Activated CD4-positive, alpha-beta T cell treated with anti-CD3 and anti-CD28 coated beads, Interleukin-2, Interleukin-6, amounts not matched to agents 100 ng/mL and 50 ng/mL, durations not matched to agents 16 hours and 8 hours (primary cell): ENCODE measurements at places on chromosomes 3 and 15.
A peak's percentile ranks its signal among the peaks of the same experiment; 100 is the strongest.

- DNase-seq = no peak
Observed at GRCh38 chr15:89905846-89906378, 6.8 kb downstream of the ARPIN start.

- DNase-seq = no peak
Observed at GRCh38 chr3:61730056-61730455, 168.7 kb downstream of the PTPRG start.

DNA sequence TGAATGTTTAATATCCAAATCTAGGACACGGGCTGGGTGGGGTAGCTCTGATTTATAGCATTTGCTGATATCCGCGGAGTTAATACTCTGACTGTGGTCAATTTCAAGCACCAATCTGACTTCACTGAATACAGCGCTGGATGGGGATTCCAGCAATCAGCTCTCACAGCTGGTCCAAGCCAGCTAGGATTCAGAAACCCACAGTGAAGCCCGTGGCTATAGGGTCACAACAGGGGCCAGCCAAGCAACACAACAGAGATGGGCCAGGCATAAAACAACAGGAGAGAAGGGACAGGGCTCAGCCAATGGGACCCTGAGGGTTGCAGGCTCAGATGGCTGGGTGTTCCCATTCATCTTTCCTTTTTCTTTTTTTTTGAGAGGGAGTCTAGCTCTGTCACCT is 5.4 kb upstream of the LMAN1L start:
- no peak for DNase-seq

- no peak for DNase-seq
Observed at GRCh38 chr3:2976796-2977195, 133.4 kb downstream of the IL5RA start.

GRCh38 chr3:36597422-36597821 is 166.9 kb downstream of the DCLK3 start:
- DNase-seq = peak; percentile 21

DNA sequence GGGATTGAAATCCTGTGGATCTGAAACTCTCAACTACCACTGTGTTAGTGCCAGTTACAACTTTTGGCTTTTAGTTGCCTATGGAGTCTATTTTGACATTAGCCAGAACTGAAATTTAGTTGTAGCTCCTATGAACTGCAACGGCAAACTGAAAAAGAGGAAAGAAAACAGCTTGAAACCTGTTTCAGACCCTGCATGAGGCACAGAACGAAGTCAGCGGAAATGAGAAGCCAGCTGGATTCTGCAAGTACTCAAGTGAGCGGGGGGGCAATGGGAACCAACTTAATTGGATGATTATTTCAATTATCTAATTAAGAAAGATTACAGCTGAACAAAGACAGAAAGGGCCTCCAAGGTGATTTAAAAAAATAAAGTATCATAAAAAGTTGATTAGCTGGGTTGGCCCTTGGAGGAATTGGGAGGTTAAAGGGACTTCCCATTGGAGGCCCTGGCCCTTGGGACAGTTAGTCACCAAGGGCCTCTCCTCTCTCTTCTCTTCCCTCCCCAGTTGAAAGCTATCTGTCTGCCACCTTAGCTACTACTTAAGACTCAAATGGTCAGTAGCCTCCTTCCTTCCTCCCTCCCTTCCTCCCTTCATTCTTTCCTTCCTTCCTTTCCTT is 352.1 kb downstream of the SHQ1 start:
- DNase-seq = no peak

GRCh38 chr15:74367296-74367854 is at the start of gene CYP11A1:
Gene CYP11A1, minus strand, starts transcription at chr15:74367646. Its CDS starts 61 bp downstream, at chr15:74367585.
- no peak for DNase-seq

GRCh38 chr3:75218577-75218976 is 445.6 kb upstream of the FRG2C start:
- no peak for DNase-seq

DNA sequence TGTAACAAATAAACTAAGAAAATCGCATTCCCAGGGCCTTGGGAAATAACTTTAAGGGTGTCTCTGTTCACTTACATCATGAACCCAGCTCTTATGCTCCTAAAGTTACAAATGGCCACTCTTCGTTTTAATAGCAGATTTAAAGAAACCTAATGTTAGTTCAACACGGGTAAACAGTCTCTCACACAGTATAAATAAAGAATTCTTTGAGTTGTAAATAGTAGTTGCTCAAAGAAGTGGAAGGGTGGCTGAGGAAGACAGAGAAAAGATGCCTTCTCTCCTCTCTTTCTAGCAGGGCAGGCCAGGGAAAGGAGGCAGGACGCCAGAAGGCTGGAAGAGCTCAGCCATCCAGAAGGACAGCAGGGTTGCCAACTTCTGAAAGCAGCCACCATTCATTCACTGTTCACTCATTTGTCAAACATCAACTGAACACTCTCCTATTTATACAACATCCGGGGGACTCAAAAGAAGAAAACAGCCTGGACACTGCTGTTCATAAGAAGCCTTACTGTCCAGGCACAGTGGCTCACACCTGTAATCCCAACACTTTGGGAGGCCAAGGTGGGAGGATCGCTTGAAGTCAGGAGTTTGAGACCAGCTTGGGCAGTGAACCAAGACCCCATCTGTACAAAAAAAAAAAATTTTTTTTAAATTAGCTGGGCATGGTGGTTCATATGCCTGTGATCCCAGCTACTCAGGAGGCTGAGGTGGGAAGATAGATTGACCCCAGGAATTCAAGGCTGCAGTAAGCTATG is 47.3 kb downstream of the WWTR1 start:
- DNase-seq = no peak

DNA sequence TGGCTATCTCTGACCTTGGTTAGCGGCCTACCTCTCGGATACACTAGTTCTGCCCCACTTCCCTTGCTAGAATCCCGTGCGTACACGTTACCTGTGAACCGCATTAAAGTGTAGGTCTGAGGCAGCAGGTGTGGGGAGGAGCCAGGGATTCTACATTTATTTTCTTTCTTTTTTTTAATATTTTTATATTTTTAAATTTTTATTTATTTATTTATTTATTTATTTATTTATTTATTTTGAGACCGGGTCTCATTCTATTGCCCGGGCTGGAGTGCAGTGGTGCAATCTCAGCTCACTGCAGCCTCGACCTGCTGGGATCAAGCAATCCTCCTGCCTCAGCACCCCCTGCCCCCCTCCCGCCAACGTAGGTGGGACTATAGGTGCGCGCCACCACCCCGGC is 60.9 kb upstream of the NR2E3 start:
- no peak for DNase-seq

- no peak for DNase-seq
Observed at GRCh38 chr3:8900869-8901268, 62.4 kb downstream of the RAD18 start.

DNA sequence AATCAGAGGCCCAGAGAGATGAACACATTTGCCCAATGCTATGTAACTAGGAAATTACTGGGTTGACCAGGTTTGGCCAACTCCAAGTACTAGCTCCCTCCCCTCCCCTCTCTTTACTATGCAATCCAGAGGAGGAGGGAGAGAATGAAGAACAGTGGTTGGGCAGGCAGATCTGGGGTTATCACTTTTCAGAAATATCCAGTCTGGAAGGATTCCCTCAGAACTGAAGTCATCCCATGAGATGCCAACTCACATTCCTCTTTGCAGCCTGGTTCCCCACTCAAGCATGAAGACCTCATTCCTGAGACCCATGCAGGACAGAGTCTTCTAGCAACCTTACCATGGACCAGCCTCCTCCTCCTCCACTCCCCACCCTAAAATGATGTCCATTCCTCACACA is 201.1 kb downstream of the TLE3 start:
- no peak for DNase-seq

DNA sequence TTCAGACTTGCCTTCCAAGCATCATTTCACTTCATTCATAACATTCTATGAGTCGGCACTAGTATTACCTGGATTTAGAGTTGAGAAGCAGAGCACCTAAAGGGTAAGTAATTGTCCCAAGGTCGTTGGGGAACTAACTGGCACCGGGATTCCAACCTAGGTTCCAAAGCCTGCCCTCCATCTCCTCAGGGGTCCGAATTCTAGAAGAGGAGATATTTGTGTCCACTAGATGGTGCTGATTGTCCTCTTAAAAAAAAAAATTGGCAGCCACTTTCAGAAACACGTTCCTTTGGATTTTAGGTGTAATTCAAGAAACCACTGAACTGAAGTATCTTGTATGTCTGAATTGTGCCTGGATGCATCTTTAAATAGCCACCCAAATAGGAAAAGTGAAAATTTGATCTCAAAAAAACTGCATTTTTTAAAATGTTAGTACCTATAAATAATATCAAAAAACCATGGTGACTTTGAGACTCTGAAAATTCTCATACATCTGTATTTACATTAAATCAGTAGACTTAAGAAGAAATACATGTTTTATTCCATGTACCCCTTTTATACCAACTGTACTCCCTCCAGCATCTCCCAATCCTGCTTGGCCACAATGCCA is 3.9 kb upstream of the FSIP1 start:
- DNase-seq = peak; percentile 46

GRCh38 chr3:73298243-73299183 is 237.1 kb downstream of the EBLN2 start:
- DNase-seq = no peak

DNA sequence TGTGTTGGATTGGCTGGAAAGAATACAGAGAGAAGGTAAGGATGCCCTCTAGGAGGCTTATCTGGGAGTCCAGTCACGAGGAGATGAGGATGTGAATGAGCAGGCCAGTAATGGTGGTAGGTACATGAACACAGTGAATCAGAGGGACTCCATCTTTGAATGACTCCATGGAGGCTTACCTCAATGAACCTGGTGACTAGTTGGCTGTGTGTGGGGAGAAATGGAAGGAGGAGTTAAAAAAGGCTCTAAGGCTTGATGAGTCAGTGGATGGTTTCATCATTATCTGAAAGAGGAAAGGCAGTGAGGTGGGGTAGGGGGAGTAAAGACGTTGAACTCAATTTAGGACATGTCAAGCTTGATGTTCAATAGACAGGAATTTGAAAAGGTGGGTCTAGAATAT is 61.1 kb downstream of the KCNAB1 start:
- no peak for DNase-seq

GRCh38 chr3:111864821-111865656 is 6.0 kb downstream of the PHLDB2 start:
- DNase-seq = no peak

DNA sequence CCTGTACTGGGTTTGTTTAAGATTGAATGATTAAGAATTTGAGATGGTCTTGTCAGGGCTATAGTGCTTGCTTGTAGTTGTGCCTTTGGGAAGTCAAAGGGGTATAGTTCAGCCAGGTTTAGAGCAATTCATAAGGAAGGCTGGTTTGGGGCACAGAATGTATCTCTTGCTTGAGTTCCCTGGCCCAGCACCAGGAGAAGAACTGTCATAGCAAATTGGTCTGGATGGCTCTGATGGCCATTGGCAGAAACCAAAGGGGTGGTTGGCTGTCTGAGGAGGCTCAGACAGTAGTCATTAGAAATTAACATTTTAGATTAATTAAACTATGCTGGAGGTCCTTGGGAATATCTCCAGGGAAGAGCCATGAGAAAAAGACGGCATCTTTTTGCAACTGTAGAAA is 25.4 kb upstream of the OTOL1 start:
- no peak for DNase-seq

DNA sequence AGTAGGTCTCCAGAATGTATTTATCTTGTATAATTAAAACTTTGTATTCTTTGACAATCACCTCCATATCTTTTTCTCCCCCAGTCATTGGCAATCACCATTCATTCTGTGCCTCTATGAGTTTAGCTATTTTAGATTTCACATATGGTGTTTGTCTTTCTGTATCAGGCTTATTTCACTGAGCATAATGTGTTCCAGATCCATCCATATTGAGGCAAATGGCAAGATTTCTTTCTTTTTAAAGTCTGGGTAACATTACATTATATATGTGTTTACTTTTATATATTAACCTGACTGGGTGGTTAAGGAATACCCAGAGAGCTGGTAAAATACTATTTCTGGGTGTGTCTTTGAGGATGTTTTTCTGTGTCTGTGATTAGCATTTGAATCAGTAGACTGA is 486.6 kb downstream of the SQOR start:
- DNase-seq = no peak

DNA sequence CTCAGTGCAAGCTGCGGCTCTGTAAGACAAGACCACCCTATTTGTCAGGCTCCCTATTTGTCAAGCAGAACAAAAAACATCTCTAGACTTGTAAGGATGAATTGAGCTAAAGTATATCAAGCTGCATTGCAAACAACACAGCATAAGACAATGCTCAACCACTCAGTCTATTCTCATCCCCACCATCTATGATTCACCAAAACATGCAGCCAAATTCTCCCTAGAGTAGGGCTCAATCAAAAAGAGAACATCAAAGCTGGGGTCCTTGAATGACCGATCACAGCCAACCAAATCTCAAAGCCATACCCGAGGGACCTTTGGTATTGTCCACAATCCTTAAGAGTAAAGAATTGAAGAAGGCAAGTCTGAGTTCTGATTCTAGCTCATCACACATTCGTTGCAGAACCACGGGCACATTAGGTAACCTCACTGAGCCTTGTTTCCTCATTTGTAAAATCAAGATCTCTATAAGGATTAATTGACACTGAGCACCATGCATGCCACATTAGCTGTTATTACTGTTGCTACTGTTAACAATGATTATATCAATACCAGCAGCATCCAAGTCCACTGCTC is 31.2 kb downstream of the RFTN1 start:
- DNase-seq = no peak

DNA sequence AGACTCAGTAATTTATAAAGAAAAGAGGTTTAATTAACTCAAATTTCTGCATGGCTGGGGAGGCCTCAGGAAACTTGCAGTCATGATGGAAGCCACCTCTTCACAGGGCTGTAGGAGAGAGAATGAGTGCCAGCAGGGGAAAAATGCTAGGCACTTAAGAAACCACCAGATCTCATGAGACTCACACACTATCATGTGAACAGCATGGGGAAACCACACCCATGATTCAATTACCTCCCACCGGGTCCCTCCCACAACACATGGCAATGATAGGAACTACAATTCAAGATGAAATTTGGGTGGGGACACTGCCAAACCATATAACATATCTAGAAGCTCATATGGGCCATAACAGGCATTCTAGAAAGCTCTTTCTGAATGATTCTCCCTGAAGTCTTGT is 190.3 kb downstream of the WNT5A start:
- DNase-seq = no peak

DNA sequence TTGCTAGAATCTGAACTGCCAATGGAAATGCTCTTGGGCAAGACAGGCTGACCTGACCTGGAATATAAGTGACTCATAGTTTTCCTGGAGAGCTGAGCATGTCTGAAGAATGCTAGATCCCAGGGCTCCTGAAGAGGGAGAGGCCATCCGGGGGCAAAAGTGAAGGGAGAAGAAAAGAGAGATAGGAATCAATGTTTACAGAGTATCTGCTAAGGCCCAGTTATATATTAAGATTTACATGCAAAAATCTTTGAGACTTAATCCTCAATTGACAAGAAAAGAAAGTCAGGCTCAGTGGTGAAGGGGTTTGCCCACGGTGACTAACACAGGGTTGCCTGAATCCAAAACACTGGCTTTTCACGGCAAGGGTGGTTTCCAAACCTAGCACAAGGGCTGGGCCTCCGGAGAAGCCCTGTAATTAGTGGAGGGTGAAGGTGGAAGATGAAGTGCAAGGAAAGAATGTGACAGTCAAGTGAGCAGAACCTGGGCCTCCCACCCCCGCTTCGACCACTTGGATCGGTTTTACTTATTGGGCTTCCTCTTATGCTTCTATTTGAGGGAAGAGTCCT is 91.7 kb upstream of the FGF12 start:
- DNase-seq = peak; percentile 80

- DNase-seq = no peak
Observed at GRCh38 chr15:100862162-100862561, 17.5 kb upstream of the ALDH1A3 start.
